ENCODE measurements at places on chromosomes 4 and X.

- no peak for DNase-seq
Observed at GRCh38 chr4:2637956-2638552, 101.6 kb downstream of the FAM193A start.

DNA sequence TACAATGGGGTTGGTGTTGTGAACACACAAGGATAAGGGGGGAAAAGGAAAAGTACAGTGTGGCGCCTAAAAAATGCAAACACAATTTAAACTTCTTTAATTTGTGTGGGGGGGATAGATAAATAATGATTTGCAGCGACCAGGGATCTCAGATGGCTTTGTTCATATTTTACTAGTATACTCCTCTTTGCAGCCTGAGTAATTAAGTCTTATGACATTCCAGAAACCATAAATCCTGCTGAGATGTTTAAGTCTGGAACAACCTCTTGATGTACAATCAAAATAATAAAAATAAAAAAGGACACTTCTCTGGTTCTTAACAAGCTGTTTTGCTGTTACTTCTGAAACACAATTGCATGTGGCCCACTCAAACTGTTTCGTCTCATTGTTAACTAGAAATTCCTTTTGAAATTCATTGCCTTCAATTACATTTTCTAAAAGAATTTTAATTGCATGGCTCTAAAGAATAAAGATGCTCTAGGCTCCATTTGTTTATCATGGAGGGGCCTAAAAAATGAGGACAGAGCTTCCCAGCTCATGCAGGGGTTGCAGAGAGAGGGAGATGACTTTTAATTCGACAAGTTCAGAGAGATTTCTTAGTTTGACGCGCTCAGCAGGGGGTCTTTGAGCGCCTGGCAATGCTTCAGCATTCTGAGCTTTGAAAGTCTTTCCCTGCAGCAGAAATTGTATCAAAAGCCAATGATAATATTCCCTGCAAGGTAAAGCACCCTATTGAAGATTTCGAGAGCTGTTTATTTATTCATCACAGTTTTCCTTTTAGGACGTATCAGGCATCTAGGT lies 892.4 kb upstream of the TENM3 start:
- DNase-seq: no peak

GRCh38 chrX:63101879-63102620 lies 249.1 kb downstream of the SPIN4 start:
- no peak for DNase-seq

- DNase-seq: no peak
Observed at GRCh38 chr4:24063731-24064130, 173.9 kb upstream of the PPARGC1A start.

DNA sequence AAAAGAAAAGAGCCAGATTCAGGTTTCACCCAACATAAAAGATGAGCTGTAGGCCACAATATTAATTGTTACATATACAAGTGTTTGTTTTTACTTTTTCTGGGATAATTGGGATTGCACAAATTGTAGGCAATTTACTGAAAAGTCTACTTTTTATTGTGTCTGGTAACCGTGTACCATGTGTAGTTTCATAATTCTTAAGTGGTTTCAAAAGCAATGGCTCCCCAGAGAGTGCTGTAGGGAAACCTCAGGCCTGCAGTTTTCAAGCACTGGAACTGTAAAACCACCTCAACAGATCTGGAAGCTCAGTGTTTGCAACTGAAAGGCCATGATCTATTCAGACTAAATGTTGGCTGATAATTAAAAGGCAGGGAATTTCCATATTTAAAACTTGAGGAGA lies 53.9 kb upstream of the MMAA start:
- DNase-seq: no peak

- DNase-seq: no peak
Observed at GRCh38 chrX:103467156-103467555, 52.1 kb downstream of the RAB40A start.

DNA sequence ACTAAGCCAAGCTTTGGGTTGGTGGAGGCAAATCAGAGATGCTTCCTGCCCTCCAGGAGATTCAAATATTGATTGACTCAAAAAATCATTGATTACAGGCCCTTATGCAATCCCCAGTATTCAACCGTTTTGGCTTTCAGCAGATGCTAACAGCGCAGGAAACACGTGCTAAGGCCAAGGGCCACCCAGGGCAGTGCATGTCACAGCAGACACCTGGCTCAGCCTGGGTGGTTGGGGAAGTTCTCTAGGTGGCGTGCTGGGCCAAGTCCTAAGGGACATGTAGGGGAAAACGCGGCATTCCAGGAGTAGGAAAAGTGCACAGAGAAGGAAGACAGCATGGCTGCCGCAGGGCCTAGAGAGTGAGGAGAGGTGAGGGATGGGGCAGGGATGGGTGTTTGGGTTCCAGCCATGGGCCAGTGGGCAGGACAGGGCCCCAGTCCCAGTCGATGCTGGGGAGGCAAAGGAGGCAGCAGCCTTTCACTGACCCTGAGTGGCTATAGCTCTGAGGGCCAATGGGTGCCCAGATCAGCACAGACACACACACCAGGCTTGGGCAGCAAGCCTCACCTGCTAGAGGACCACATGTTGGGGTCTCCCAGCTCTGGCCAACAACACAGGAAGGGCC lies 239.1 kb downstream of the EVC2 start:
- no peak for DNase-seq

GRCh38 chrX:20067709-20068561 lies 48.8 kb downstream of the MAP7D2 start:
- DNase-seq: peak; percentile 59

DNA sequence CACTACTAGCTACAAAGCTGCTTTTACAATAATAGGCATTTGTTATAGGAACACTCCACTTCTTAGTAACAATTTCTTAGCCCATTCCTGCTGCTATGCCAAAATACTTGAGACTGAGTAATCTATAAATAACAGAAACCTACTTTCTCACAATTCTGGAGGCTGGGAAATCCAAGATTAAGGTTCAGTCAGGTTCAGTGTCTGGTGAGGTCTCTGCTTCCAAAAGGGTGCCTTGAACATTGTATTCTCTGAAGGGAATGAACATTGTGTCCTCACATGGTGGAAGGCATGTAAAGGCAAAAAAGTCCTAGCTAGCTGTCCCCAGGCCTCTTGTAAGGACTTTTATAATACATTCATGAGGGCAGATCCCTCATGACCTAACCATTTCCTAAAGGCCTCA lies 7.0 kb downstream of the SLC9B1 start:
- DNase-seq: no peak

- no peak for DNase-seq
Observed at GRCh38 chr4:67869580-67870190, 14.1 kb downstream of the TMPRSS11D start.

GRCh38 chrX:37871626-37872302 lies 24.4 kb upstream of the DYNLT3 start:
- DNase-seq: peak; percentile 53

DNA sequence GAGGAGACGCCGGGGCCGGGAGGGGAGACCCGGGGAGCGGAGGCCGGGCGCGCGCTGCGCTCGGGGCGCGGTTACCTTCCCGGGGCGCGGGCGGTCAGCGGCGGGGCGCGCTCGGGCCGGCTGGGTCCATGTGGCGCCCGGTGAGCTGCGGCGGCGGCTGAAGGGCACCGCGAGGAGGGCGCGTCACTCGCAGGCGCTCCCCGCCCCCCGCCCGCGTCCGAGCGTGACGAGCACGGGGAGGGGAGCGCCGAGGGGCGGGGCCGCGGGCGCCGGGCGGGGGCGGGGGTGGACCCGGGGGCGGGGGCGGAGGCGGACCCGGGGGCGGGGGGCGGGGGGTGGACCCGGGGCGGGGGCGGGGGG lies at the start of gene CPLX1:
TSS of gene CPLX1 (minus strand) at position 159 of the 360 bp plus-strand sequence. CDS start 1,607 bp downstream, outside the sequence.
- no peak for DNase-seq

DNA sequence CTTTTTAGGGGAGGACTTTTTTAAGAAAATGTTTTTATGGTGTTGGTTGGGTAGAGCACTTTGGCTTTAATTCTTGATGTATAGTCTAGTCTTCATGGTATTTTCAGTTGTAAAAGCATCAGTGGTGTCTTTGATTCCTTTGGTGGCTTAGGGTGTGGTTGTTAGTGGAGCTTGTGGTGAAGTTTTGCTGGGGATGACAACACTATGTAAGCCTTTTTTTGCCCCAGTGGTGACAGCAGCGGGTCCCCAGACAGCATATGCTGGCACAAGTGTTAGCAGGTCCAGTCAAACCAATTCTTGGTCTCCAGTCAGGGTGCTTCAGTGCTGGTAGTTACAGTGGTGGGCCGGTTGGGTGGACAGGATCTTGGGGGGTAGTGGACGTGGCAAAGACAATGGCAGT lies 52.0 kb downstream of the CHIC1 start:
- DNase-seq: no peak

GRCh38 chrX:129572422-129572821 lies 32.4 kb downstream of the OCRL start:
- DNase-seq: no peak

DNA sequence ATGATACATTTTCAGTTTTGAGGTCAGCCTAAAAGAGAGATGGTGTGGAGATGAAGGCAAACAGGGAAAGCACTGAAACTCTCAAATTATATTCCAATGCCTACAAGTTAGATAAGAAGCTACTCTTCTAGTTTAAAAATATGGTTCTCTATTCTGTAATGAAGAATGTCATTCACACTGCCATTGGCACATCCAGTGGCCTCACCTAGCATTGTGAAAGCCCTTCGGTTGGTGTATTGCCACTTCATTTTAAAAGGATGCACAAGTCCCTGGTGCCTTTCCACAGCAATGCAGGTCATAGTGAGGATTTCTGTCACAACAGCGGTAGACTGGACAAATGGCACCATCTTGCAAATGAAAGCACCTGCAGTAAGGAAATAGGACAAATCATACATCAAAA lies 40.6 kb downstream of the QRFPR start:
- DNase-seq: no peak

DNA sequence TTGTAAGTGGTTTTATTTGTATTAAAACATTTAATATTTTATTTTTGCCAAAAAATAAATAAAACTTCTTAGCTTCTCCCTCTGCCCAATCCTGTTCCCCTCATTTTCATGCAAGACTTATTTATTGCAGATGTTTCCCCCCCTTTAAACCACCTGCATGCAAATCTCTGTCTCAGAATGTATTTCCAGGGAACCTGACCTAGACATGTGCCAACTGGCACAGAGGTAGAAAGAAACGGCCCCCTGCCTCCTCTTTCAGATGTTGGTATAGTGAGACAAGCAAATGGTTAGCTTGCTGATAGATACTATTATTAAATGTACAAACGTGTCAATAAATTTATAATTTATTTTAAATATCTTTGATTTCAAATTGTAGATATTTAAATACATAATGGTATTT lies 47.1 kb downstream of the KLF3 start:
- DNase-seq: no peak

- DNase-seq: no peak
Observed at GRCh38 chrX:16745102-16745501, 25.7 kb downstream of the SYAP1 start.

DNA sequence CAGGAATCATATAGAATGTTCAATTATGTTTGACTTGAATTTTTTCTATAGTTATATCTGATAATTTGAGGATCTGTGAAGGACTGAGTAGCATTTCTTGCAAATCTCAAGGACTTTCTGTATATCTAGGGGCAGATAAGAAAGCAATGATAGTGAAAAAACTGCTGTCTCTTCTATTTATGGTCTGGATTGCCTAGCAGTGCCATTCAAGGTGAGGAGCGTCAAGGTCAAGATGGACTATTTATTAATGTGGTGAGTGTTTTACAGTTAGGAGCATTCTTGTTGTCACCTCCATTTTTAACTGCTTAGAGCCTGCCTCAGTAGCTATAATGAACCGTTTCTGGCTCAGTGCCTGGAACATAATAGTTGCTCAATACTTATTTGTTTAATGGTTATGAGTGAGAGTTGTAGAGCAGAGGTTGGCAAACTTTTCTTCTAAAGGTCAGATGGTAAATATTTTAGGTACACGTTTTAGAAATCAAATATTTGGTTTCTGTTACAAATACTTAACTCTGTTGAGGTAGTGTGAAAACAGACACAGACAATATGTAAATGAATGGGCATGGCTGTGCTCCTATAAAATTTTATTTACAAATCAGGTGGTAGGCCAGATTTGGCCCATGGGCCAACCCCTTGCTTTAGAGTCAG lies 523.2 kb upstream of the IGFBP7 start:
- no peak for DNase-seq

- peak; percentile 3 for DNase-seq
Observed at GRCh38 chr4:69995526-69996016, at the start of gene STATH. TSS of gene STATH (plus strand) at chr4:69995966. CDS start at chr4:69998438, 2,472 bp downstream.

DNA sequence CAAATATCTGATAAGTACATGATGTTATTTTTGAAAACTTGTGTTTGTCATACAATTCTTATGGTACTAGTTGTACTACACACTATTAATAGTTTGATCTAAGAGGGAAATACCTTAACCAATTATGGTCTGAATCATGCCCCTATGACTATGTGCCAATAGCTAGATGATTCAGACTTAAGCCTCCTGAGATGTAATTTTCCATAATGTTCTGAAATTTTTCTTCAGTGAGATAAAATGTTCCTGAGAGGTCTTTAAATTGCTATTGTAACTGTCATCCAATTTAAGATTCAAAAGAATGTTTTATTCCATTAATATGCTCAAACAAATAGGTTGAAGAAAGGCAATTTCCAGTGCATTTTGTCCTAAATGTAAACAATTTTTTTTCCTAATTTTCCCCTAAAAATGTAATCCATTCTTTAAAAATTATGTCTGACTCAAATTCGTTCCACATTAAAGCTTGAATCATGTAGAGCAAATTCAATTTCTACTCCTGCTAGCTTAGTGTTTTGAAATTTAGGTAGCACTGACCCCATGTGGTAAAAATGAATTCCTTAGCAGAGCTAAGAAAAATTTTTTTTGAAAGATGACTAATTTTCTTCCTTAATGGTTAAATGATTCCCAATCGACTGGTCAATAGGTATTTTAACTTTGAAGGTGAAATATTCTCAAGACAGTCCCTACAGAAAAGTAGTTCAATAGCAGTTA lies 49.1 kb downstream of the APOOL start:
- peak; percentile 26 for DNase-seq

- DNase-seq: no peak
Observed at GRCh38 chr4:119268466-119268865, 53.5 kb downstream of the FABP2 start.

DNA sequence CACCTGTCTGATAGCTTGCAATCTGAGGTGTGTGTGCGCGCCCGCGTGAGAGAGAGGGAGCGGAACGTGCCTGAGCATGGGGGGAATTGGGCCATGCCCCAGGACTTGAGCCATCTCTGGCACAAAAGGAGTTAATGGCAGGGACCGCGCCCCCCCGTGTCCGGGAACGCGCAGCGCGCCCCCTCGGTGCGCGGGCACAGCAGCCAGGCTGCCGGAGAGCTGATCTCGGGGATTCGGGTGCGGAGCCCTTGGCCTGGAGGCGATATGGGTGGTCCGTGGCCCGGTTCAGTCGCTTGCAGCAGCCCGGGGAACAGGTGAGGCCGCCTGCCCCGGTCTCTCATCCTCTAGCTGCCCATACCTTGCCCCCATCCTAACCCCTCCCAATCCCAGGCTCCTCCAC lies at the start of gene NLGN3:
TSS of gene NLGN3 (plus strand) at position 191 of the 400 bp plus-strand sequence. CDS start 2,909 bp downstream, outside the sequence.
- DNase-seq: no peak

- DNase-seq: no peak
Observed at GRCh38 chr4:150462743-150463142, 119.2 kb upstream of the MAB21L2 start.

DNA sequence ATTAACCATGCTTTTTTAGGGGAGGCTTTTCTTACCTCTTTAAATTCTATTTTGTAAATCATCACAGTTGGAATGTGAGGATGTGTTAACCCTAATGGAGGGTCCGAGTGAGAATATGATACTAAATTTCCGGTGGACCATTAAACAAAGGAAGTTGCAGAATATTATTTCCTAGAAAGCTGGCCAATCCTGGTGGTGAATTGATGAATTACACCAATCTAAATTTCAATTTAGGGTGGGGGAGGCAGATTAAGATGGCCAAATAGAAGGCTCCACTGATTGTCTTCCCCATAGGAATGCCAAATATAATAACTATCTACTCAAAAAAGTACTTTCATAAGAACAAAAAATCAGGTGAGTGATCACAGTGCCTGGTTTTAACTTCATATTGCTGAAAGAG lies 1045.6 kb downstream of the GLUD2 start:
- no peak for DNase-seq

Data from kidney capillary endothelial cell (primary cell).